ENCODE measurements at places on chromosomes 6 and 20.
A peak's percentile ranks its signal among the peaks of the same experiment; 100 is the strongest.

- DNase-seq: peak; percentile 83
Measured at GRCh38 chr6:56955171-56956155, 556 bp downstream of the BEND6 start.

- DNase-seq: no peak
Measured at GRCh38 chr20:14193443-14193842, 144.0 kb downstream of the FLRT3 start.

DNA sequence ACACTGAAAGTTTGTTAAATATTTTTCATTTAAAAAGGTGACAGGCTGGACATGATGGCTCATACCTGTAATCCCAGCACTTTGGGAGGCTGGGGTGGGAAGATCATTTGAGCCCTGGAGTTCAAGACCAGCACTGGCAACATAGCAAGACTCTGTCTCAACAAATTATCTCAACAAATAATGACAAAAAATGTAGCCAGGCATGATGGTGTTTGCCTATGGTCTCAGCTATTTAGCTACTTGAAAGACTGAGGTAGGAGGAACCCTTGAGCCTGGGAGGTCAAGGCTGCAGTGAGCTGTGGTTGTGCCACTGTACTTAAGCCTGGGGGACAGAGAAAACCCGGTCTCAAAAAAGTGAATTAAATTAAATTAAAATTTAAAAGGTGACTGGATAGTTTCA is 56.0 kb upstream of the C6orf118 start:
- no peak for DNase-seq

DNA sequence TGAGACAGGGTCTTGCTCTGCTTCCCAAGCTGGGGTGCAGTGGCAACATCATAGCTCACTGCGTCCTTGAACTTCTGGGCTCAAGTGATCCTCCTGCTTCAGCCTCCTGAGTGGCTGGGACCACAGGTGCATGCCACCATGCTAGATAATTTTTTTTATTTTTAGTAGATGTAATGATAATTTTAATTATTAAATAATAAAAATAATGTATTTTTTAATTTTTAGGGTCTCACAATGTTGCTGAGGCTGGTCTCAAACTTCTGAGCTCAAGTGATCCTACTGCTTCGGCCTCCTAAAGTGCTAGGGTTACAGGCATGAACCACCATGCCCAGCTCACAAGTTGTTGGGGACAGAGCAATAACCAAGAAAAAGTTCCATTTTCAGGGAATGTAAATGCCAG is 138.0 kb upstream of the RALGAPA2 start:
- DNase-seq: no peak

DNA sequence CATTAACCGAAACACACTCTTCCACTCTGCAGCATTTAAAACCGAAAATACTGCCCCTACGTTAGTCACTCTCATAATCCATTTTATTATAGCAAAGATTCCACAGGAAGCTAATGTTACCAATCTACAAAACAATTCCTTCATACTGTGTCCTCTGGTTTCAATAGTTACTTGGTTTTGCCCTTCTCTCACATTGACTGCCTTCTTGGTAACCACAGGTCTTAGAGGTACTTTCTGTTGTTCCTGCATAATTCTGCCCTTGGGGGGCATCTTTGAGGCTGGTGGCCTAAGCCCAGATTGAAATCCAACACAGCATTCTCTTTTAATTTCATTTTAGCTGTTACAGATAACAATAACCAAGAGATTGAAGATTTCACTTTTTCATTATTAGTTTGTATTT is 9.8 kb upstream of the DCBLD1 start:
- no peak for DNase-seq

- no peak for DNase-seq
Measured at GRCh38 chr6:129638055-129638684, 71.8 kb downstream of the ARHGAP18 start.

GRCh38 chr6:42093582-42094329 is 43.4 kb downstream of the TAF8 start:
- DNase-seq: no peak

GRCh38 chr6:14984519-14984853 is 261.4 kb upstream of the JARID2 start:
- no peak for DNase-seq

All from stimulated activated CD4-positive, alpha-beta T cell treated with anti-CD3 and anti-CD28 coated beads, Interleukin-15, amount 100 ng/mL, for 24 hours (primary cell).